ENCODE measurements at places on chromosomes 1 and 21.

DNA sequence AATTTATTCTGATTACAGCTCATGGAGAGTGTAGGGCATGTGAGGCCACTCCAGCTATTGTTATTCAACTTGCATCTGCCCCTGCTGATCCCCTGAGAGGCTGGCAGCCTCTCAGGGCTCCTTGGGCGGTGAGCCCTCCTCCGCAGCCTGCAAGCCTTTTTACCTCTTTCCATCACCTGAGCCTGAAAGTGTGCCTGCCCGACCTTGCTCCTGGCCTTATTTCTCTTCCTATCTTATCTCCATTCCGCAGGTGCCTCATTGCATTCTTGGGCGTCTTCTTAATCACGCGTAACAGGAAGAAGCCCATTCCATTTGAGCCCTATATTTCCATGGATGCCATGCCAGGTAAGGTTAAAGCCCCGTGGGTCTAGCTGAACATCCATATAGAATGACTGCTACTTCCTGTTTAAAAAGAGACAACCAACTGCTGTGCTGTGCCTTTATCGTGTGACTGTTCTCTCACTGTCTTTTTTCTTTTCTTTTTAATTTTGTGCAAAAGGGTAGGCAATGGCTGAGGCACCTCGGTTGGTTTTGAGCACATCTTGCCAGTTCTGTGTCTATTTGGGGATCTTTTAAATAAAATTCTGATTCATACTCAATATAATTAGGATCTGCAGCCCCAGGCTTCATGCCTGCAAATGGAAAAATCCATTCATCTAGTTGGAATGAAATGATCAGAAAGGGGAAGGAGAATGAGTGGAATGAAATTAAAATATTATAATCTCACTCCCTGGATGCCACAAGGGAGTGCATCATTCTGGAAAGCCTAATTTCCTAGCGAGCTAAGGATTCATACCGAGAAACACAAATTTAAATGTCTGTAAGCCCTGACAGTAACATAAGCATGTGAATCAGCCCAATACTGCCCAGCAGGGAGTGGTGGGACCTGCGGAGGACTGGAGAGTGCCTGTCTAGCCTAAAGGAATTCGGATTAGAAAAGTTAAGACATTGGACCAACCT lies 38.6 kb upstream of the RCAN3 start:
- peaks cover 44% of the 10 kb centered on the region for H3K4me1 ChIP-seq
- H3K27me3 ChIP-seq: no peaks in the 10 kb centered on the region

DNA sequence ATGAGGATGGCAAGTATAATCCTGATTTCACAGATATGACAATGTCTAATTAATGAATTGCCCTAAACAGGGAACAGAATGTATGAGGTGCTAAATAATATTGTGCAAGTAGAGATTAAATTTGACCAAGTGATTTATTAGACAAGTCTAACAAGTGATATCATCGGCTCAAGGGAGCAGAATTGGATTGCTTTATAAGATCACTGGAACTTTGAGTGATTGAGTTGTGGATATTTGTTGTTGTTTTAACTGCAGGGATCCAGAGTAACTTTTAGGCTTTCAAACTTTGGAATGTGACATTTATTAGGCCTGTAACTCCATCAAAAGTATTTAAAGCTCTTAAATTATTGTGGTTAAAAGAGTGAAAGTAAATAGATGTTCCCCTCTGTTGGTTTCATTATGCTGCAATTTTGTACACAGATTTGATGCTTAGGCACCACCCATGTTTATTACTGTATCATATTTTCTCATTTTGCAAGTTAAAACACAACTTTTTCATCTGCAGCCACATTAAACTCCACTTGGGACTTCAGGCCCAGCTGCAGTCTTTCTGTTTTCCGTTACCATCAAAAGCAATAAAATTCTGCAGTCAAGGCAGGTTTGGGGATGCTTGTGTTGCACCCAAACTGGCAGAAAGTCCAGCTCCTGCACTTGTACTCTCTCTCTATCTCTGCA lies 206.6 kb downstream of the HLX start:
- no peaks in the 10 kb centered on the region for H3K36me3 ChIP-seq
- no peak for DNase-seq
- no peak overlapping the region for H3K4me3 ChIP-seq
- H3K4me1 ChIP-seq: no peaks in the 10 kb centered on the region
- no peak overlapping the region for H3K27ac ChIP-seq
- peaks cover 2% of the 10 kb centered on the region for H3K27me3 ChIP-seq

DNA sequence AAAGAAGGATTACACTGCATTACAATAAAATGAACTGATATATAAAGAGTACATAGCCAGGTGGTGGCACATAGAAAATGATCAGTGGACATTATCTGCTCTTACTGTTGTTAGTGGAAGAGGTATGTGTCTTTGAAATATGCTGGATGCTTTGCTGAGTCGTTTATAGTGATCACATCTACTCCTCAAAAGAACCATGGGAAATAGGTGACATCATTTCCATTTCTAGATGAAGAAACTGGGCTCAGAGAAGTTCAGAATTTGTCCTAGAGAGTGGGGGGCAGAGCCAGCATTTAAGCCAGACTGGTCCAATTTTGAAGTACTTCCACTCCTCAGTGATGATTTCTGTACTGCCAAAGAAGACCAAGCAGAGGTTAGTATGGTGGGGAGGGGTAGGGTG lies 34.0 kb upstream of the BACH1 start:
- H3K27me3 ChIP-seq: no peaks in the 10 kb centered on the region
- DNase-seq: no peak
- no peaks in the 10 kb centered on the region for H3K36me3 ChIP-seq
- H3K4me1 ChIP-seq: peaks cover 14% of the 10 kb centered on the region
- H3K4me3 ChIP-seq: no peak overlapping the region

DNA sequence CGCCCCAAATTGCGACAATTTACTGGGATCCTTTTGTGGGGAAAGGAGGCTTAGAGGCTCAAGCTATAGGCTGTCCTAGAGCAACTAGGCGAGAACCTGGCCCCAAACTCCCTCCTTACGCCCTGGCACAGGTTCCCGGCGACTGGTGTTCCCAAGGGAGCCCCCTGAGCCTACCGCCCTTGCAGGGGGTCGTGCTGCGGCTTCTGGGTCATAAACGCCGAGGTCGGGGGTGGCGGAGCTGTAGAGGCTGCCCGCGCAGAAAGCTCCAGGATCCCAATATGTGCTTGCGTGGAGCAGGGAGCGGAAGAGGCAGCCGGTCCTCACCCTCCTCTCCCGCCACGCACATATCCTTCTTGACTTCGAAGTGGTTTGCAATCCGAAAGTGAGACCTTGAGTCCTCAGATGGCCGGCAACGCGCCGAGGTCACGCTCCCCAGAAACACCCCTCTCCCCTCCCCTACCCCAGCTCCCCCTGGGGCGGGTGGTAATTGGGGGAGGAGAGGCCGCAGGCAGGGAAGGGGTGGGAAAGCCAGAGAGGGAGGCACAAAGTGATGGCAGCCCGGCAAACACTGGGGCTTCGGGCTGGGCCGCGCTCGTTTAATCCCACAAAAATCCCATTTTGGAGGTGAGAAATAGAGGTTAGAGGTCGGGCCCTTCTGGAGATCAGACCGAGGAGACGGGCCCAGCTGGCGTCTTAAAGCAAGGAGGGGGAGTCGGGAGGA lies 6.2 kb downstream of the SIM2 start:
- DNase-seq: no peak
- H3K36me3 ChIP-seq: no peaks in the 10 kb centered on the region
- peaks cover 54% of the 10 kb centered on the region for H3K4me1 ChIP-seq
- H3K27ac ChIP-seq: no peak overlapping the region

- no peak overlapping the region for H3K4me3 ChIP-seq
- H3K36me3 ChIP-seq: peaks cover 30% of the 10 kb centered on the region
- no peak overlapping the region for H3K27ac ChIP-seq
- no peak for DNase-seq
- peaks cover 21% of the 10 kb centered on the region for H3K4me1 ChIP-seq
- peaks cover 28% of the 10 kb centered on the region for H3K27me3 ChIP-seq
These were observed 518 bp upstream of the FH start for GRCh38 chr1:241520080-241520465.

DNA sequence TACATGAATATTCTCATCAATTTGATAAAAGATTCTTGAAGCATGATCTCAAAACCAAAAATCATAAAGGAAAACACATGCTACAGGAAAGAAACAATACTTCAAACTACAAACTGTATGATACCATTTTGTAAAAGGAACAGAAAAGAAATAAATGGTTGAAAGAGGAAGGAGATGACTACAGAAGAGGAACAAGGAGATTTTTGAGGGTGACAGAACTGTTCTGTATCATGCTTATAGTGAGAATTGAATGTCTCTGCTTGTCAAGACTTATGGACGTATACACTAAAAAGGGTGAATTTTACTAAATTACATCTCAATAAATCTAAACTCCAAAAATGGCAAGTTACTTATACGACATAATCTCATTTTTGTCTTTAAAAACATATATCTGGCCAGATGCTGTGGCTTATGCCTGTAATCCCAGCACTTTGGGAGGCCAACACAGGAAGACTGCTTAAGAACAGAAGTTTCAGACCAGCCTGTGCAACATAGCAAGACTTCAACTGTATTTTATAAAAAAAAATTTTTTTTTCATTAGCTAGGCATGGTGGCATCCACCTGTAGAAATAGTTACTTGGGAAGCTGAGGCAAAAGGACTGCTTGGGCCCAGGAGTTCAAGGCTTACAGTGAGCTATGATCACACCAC lies 125.4 kb downstream of the EIF4G3 start:
- no peaks in the 10 kb centered on the region for H3K4me1 ChIP-seq
- no peak overlapping the region for H3K4me3 ChIP-seq
- H3K27me3 ChIP-seq: no peaks in the 10 kb centered on the region

DNA sequence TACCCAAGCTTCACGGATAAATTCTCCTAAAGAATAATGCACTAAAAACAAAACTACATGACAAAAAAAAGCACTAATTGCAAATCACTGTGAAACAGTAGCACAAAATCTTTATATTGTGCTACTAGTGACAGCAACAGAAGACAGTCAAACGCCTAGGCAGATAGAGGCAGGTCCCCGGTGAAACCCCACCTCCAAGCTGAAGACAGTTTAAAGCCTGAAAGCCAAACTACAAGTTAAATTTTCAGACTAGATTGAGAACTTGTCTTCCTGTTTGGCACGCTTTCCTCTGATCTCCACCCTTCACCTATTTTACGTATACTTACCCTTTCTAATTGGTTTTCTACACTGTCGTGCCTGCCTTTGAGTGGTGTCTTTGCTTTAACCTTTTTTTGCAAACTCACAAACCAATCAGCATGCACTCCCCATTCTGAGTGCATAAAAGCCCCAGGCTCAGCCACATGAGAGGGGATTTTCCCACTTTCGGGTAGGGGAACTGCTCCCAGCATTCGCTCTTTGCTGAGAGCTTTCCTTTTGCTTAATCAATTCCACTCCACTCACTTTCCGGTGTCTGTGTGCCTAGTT lies 3.6 kb upstream of the BACH1 start:
- H3K4me1 ChIP-seq: peaks cover 46% of the 10 kb centered on the region
- H3K27me3 ChIP-seq: peaks cover 6% of the 10 kb centered on the region
- peak overlapping the region; percentile 19 for H3K27ac ChIP-seq
- DNase-seq: no peak

DNA sequence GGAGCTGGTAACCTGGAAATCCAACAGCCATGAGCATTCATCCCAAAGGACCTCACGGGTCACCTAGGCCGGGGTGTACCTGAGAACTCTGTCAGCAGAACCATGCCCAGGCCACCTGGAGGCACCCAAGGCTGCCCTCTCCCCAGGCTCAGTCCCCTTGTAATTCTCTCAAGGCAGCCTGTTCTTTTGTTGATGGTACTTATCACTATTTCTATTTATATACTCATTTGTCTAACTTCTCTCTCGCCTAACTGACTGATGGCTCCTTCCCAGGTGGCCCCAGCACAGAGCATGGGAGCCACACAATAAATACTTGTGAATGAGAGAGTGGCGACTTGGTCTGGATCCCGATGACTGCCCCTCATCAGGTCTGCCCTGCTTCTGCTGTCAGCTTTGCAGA lies 16.7 kb downstream of the CASP9 start:
- H3K27me3 ChIP-seq: no peaks in the 10 kb centered on the region
- H3K4me1 ChIP-seq: no peaks in the 10 kb centered on the region
- H3K27ac ChIP-seq: no peak overlapping the region
- H3K36me3 ChIP-seq: peaks cover 28% of the 10 kb centered on the region
- no peak overlapping the region for H3K4me3 ChIP-seq

DNA sequence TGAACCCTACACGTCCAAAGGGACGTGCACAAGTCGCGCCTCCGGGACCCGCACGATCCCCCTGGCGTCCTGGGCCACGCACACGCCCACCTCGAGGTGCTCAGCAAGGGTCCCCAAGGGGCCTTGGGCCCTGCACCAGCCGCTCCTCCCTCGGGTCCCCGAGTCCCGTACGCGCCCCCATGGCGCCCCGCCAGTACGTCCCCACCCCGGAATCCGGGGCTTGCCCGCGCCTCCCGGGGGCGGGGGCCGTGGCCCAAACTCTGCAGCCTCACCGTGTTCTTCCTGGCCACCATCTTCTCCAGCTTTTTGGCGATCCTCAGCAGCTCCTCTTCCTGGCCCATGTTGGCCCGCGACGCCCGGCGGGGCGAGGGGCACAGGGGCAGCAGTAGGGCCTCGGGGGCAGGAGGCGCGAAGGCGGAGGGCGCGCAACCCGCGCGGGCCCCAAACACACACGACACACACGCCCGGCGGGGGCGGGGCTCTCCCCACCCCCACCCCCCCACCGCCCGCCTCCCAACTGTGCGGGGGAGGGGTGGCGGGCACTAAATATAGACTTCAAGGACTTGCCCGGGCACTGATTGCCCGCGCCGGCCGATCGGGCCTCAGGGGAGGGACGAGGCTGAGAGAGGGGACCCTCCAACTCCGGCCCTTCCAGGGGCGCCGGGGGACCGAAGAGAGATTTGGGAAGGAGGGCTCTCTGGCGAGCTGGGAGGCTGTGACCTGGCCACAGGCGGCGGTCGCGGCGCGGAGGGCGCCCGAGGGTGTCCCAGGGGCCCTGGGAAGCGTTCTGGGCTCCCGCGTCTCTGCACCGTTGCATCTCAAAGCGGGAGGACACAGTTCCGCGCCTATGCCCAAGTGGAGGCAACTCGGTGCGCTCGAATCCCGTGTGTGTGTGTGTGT lies at the start of gene TCEA3:
Gene TCEA3, minus strand, starts transcription at position 456 of the 900 bp plus-strand sequence. Its CDS starts 115 bp downstream, at position 341.
- H3K27me3 ChIP-seq: peaks cover 28% of the 10 kb centered on the region
- peak within 1 kb of the TSS; percentile 77 for H3K27ac ChIP-seq
- peak within 1 kb of the TSS; percentile 73 for H3K4me3 ChIP-seq

DNA sequence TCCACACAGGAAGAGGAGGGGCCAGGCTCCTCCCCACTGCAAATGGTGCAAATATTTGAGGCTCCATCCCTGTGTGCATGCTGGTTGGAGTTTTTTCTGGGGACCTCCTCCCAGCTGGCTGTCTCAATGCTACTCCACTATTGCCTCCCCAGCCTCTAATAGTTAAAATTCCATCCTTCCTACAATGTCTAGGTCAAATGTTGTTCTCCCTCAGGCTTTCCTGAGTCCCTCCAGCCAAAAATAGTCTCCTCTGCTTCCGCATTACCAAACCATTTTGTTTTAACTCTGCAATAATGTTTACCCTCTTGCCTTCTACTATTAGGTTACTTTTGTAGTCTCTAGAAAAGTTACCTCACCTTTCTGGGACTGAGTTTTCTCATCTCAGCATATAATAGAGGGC lies 29.6 kb upstream of the FMO1 start:
- H3K4me1 ChIP-seq: no peaks in the 10 kb centered on the region
- no peaks in the 10 kb centered on the region for H3K36me3 ChIP-seq
- no peak overlapping the region for H3K27ac ChIP-seq
- DNase-seq: no peak
- H3K27me3 ChIP-seq: peaks cover 20% of the 10 kb centered on the region
